ENCODE measurements at places on chromosomes 7 and 10.

GRCh38 chr7:68892236-68892635 lies 706.0 kb upstream of the AUTS2 start:
- no peak for DNase-seq

DNA sequence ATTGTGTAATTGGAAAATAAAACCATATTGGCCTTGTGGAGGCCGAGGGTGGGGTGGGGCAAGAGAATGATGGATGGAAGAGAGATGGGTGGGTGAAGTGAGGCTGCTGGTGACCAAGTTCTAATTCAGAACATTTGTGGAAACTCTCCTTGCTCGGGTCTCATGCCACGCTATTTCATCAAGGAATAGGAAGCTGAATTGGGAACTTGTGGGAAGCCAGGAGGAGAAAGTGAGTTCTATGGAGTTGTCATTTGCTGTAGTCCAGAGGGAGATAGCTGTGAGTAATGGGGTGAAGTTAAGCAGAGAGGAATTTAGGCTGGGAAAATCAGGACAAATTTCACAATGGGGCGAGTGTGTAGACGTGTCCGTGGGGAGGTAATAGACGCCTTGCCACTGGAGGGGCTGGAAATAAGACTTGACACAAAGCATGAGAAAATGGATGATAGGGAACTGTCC lies 339.2 kb downstream of the LRMDA start:
- DNase-seq = no peak

DNA sequence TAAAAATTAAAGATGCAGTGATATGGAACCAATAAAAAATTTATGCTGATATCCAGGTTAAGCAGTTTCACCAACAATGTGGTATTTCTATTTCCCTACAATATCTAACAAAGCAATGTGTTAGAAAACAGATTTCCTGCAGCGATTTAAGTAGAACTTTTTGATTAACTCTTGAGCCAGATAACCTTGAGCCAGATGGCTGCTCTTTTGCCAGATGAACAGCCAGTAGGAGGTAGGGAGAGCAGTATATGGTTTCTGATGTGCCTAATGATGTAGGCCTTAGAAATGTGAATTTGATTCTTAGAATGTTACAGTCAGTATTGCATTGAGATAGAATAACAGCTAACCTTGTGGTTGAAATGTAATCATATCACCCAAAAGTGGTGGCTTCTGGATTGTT lies 31.1 kb downstream of the STAMBPL1 start:
- no peak for DNase-seq

- peak; percentile 16 for DNase-seq
Measured at GRCh38 chr7:100753750-100754149, 20.4 kb downstream of the ZAN start.

DNA sequence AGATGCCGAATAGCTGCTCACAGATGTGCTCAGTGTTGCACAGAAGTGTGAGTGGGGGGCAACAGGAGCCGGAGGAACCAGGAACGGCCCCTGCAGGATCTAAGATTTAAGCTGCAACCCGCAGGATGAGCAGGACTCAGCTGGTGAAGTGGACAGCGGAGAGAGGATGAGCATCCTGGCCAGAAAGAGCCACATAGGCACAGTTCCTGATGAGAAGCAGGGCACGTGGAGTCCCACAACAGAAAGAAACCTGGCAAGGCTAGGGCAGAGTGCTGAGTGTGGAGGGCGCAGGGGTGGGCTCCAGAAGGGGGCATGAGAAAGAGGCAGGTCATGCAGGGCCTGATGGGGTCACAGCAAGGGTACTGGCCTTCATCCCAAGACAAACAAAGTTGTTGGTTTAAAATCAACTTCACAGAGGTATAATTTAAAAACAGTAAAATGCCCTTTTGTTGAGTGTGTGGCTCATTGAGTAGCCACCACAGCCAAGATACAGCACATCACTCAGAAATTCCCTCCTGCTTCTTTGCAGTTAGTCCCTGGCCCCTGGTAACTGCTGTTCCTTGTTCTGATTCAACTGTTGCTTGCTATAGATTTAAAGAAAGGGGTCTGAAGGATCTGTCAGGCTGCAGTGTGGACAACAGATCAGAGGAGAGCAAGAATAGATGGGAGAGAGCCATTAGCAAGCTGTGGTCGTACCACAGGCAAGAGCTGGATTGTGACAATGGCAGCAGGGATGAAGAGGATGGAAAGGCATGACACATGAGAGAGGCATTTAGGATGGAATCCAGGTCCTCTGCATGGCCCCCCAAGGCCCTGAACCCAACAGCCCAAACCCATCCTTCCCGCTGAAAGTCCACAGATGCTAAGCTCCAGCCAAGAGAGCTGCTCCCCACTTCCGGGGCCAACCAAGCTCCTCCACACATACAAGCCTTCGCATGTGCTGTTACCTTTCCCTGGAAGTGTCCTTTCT lies 53.1 kb upstream of the OSBPL3 start:
- DNase-seq = no peak

- DNase-seq = no peak
Measured at GRCh38 chr7:108090791-108091460, 39.2 kb downstream of the LAMB4 start.

GRCh38 chr10:22461891-22462290 lies 116.6 kb downstream of the SPAG6 start:
- no peak for DNase-seq

Data from femur (tissue), 1 donor.